ENCODE measurements at places on chromosomes 11 and 22. TPM values are rescaled to one million over a fixed set of nuclear protein-coding genes. Genes with fewer than 3 reads are reported as not detected.

NXPE2 gene
- total RNA-seq = not detected

TENM4 gene
- total RNA-seq = 2.1 TPM

SPTBN2 gene
- 0.67 TPM for total RNA-seq

MOGAT2 gene
- 0.12 TPM for total RNA-seq

SYCE3 gene
- not detected for total RNA-seq

NAALADL1 gene
- total RNA-seq = 24.3 TPM

VPREB1 gene
- total RNA-seq = not detected

KRTAP5-7 gene
- total RNA-seq = 0.70 TPM

DNA sequence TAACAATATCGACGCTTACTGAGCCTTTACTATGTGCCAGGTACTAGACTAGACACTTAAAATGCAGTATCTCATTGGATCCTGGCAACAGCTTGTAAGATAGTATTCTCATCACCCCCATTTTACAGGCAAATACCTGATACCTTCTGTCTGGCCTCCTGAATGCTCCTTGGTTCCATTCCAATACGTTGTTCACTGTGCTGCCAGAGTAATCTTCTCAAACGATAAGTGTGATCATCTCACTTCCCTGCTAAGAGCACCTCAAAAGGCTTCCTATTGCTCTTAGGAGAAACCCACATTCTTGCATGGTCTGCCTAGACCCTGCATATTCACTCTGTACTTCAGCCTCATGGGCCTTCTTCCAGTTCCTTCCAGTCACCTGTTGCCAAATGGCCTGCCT lies 1.3 kb upstream of the NRIP3 start:
- DNase-seq = no peak

- DNase-seq = no peak
Measured at GRCh38 chr22:18109410-18110193, 1.0 kb upstream of the TUBA8 start.

DNA sequence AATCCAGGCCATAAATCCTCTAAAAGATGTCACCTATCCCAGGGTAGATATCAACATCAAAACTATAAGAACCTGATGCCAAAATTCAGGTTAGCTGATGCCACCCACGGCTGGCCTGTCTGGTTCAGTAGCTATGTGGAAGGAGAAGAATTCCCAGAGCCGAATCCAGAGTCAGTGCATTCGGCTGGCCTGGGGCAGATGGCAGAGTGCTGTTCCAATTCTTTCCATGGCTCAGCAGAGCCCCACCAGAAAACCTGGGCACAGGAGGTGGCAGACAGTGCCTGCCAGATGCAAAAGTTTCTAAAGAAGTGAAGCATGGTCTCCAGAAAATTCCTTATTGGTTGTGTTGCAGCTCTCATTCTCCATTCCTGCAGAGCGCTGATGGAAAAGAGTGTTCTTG lies 19.9 kb upstream of the OR8B8 start:
- DNase-seq = no peak

DNA sequence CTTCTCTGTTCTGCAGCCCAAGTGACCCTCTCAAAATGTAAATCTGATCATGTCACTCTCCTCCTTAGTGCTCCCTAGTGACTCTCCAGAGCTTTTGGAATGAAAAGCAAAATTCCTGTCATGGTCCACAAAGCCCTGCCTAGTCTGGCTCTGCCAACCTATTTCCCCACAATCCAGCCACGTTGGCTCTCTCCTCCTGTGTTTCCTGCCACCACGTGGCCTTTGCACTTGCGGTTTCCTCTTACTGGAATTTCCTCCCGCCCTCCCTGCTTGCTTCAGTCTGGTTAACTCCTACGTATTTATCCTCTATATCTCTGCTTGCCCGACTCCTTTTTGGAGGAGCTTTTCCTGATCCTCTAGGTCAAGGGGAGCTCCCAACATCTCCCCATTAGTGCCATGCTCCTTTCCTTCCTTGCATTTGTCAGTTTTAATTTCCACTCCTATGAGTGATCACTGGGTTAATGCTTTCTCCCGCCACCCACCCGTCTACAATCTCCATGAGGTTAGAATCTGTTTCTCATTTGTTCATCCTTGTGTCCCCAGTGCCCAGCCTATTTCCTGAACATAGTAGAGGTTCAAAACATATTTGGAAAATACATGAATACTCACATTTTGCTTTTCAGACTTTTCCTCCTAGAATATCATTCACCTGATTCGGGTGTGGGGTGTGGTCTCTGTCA lies 11.5 kb downstream of the NNMT start:
- DNase-seq = no peak

- DNase-seq = no peak
Measured at GRCh38 chr11:112175599-112175952, 264 bp downstream of the BCO2 start.

GRCh38 chr11:116376054-116376453 lies 396.7 kb downstream of the BUD13 start:
- DNase-seq = no peak

DNA sequence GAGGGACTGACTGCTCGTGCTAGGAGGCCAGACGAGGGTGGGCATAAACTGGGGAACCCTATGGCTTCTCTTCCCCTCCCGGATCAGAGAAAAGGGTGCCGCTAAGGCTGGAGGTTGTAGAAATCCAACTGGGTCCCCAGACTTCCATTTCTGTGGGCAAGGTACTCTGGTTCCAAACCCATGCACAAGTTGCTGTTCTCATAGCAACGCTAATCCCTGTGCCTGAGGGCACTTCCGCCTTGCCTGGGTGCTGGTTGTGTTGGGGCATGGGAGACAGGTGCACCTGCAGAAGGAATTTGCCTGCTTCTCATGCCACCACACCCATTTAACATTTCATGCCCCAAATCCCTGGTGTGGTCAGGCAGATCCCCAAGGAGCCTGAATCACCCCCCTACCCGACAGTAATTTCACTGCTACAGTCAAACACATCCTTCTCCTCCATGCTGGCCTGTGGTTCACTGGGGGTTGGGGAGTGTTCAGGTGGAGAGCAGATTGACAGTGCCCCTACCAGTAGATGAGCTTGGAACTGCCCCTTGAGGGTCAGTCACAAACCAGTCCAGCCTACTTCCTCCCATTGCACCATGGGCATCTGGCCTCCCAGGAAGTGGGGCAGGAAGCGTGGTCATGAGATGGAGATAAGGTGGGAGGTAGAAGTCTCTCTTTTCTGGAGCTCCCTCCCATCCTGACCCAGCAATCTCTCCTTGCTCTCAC lies 1.2 kb downstream of the C2CD2L start:
- peak; percentile 46 for DNase-seq

Measured in B cell (primary cell).